ENCODE measurements at places on chromosomes 2 and 18.

- DNase-seq: no peak
These were observed 128.3 kb downstream of the LRRC30 start for GRCh38 chr18:7358989-7359726.

GRCh38 chr18:24658302-24658701 lies 197.9 kb downstream of the HRH4 start:
- no peak for DNase-seq

DNA sequence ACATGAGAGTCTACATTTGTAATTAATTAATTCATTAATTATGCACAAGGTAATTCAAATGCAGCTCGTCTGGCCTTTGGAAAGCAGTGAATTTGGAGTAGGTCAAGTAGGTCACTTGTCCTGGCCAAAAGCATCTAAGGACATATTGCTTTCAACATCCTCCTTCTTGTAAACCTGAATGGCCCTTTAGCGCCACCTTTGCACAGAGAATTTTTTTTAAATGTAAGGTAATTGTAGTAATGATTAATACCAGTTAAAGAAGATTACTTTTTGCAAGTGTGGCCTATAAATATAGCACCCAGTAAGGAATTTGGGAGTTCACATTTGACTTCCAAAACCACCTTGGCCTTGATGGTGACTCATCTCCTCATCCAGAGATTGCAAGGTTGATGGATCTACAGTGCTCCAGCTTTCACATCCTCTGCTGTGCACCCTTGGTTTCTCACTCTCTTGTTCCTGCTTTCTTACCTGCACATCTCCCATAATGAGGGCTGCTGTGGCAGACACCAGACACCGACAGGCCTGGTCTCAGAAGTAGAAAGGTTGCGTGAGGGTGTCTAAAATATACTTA lies 481.7 kb downstream of the TGIF1 start:
- DNase-seq: no peak

DNA sequence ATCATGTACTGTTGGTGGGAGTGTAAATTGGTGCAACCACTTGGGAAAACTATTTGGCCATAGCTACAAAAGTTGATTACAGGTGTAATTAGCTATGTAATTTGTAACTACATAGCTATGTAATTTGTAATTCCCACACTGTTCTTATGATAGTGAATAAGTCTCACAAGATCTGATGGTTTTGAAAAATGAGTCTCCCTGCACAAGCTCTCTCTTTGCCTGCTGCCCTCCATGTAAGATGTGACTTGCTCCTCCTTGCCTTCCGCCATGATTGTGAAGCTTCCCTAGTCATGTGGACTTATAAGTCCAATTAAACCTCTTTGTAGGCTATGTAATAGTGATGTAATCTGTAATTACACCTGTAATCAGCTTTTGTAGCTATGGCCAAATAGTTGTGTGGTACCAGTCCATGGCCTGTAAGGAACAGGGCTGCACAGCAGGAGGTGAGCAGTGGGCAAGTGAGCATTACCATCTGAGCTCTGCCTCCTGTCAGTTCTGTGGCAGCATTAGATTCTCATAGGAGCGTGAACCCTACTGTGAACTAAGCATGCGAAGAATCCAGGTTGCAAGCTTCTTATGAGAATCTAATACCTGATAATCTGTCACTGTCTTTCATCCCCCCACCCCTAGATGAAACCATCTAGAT lies 133.7 kb upstream of the COPS8 start:
- no peak for DNase-seq

- DNase-seq: no peak
These were observed 15.8 kb downstream of the C18orf63 start for GRCh38 chr18:74331404-74331803.

DNA sequence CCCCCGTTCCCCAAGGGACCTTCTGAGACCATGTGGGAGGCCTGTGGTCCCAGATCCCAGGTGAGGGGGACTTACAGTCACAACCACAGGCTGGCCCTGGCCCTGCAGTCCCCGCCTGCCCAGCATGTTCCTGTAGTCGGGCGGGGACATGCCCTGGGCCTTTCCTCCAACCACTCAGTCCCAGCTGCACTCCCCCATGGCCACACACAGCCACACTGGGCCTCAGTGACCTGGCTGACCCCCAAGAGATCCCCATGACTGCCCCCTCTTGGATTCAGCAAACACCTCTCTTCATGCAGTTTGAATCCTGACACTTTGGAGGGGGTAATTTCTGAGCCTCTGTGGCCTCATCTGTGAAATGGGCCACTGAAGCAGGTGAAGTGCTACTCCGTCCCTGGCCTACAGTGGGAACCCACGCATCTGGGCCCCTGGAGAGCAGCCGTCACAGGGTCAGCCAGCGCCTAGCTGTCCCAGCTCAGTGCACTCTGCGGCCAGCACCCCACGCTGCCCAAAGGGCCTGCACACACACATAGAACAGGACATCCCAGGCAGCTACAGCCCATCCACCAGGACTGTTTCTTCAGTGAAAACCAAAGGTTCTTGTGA lies 12.7 kb upstream of the ARHGEF4 start:
- no peak for DNase-seq

GRCh38 chr2:61443342-61444041 lies 27.4 kb downstream of the USP34 start:
- DNase-seq: no peak

DNA sequence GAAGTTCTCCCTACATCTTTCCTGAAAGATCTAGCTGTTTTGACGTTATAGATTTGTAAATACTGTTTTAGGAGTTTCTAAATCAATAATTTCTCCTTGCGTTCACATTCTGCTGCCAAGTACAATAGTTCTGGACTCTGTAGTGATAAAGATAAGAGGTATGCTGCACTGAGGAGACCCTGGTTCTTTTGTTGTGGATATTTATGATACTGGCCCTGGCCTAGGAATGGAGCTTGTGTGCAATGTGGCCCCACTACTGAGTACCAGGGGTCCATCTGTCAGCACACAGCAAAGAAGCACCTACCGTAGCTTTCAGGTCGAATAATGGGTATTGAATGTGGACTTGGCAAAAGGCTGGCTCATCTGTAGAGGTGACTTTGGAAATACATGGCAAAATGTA lies 85.0 kb downstream of the MAP3K20 start:
- DNase-seq: no peak

GRCh38 chr2:223797037-223797436 lies 40.3 kb downstream of the AP1S3 start:
- DNase-seq: no peak

GRCh38 chr2:152405206-152406118 lies 70.5 kb downstream of the FMNL2 start:
- no peak for DNase-seq

- DNase-seq: no peak
These were observed 868.1 kb upstream of the ID2 start for GRCh38 chr2:7813541-7814292.

DNA sequence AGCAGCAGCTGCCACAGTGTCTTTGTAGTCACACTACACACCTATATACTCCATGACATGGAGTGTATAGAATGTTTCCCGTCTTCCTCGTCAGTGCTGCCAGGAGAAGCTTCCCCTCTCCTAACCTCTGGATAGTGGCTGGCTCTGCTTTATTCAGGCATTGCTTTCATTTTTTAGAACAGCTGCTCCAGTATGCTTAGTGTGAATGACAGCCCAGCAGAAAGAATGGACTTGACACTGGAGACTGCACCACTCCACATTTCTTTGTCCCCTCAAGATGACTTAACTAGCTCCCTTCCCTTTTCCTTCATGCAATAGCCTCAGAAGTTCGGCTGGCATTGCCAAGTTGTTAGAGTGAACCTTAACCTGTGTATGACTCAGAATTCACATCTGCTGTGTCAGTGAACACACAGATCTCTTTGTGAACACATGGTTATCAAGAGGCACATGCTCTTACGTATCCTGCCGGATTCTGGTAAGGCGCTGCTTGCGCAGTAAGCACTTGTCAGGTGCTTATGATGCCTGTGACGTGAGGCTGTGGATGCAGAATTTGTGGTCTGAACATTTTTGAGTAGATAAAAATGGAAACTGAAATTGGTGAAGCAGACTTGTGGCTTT lies 73.9 kb downstream of the NEDD4L start:
- no peak for DNase-seq

- no peak for DNase-seq
These were observed 4.0 kb upstream of the RMC1 start for GRCh38 chr18:23499291-23499781.

DNA sequence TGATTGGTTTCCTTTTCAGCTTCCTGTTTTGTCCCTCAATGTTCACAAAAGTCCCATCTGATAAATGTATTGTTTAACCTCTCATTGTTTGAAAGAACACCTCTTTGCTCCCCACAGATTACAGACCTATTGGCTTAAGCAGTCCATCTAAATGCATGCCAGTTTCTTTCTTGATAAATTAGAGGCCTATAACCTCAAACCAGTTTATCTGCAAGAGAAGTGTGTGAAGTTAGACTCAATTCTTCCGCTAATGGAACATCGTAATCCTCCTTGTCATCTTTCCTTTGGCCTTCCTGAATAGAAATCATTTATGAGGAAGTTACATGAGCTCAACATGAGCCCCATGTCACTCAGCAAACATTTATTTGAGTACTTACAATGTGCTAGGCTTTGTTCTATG lies 74.0 kb downstream of the FRZB start:
- DNase-seq: no peak

GRCh38 chr2:229646186-229646723 lies 68.1 kb downstream of the DNER start:
- DNase-seq: no peak

- DNase-seq: no peak
These were observed 11.6 kb downstream of the EN1 start for GRCh38 chr2:118835746-118836410.

DNA sequence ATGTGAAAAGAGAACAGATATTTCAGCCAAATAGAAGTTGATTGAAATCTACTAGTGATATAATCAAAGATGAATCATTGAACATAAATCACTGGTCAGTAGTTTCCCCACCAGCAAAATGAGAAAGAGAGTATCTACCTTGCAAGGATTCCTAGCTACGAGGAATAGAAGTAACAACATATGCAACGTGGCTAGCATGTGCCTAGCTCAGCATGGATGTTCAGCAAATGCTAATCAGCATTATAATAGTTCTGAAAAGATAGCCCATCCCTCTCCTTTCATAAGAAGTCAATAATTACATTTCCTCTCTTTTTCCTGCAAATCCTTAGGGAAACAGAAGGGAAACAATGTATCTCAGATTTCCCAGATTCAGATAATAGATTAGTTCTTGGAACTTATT lies 417.2 kb downstream of the SATB2 start:
- no peak for DNase-seq

- DNase-seq: no peak
These were observed 100.2 kb upstream of the CSRNP3 start for GRCh38 chr2:165369131-165369897.

DNA sequence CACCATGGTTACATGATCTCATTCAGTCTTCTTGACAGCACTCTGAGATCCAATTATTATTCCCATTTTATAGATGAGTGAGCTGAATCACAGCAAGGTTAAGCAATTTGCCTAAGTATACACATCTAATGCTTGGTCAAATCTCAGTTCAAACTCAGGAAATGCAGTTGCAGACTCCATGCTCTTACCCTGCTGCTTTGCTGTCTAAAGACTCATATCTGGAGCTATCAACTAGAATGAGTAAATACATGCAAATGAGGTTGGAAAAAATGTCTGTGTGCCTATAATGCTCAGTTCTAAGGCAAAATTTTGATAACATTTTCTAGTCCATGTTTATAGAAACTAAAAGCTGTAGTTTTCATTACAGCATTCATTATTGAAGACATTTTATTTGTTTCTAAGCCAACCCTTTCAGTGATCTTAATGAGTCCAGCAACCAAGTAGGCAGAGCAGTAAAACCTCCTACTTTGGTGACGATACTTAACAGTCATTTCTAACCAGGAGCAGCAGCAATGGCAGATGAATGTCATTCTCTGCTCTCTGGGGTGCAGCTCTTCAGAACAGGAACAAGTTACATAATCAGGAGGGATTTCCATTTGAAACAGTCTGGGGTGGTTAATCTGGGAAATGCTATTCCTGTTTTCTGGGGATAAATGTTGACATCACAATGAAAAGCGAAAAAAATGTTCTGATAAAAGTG lies 396.8 kb upstream of the UBE2E3 start:
- no peak for DNase-seq

- DNase-seq: no peak
These were observed 13.9 kb upstream of the UGP2 start for GRCh38 chr2:63827749-63828148.

DNA sequence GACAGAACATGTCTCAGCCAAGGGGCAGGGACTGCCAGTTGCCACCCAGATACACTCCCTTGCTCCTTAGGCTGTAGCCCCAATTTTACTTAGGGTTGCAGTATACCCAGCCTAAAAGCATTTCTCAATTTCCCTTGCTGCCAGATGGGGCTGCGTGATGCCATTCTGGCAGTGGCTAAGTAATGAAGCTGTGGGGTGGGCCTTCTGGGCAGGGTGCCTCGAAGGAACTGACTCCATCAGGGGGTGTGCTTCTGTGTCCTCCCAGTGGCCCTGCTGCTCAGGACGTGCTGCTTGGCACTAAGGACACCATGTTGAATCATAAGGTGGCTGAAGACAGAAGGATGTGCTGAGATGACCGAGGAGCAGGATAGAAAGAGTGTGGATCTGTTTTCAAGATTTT lies 74.2 kb downstream of the VWA3B start:
- no peak for DNase-seq

GRCh38 chr2:12465631-12466135 lies 251.1 kb upstream of the TRIB2 start:
- no peak for DNase-seq

DNA sequence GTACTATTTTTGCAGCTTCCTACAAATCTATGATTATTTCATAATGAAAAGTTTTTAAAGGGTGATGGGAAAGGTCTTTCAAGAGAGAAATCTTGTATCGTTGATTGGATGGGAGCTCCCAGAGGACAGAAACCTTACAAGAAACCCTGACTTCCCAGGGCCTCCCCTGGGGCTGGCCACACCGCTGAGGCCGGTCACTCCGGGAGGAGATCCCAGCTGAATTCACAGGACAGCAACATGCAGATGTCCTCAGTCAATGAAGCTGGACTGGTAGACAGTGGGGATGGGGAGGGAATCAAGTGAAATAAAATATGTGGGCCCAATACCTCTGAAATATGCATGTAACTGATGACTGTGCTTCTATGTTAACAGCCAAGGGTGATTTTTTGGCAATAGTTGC lies 135.6 kb downstream of the TFCP2L1 start:
- DNase-seq: no peak

GRCh38 chr2:44705356-44705755 lies 236.1 kb upstream of the SIX3 start:
- no peak for DNase-seq

- DNase-seq: no peak
These were observed 598 bp upstream of the SNRNP200 start for GRCh38 chr2:96305979-96306308.
